ENCODE measurements at places on chromosomes 12 and 14.

GRCh38 chr12:106648736-106649135, 65.9 kb downstream of the RFX4 start:
- no peak for DNase-seq

DNA sequence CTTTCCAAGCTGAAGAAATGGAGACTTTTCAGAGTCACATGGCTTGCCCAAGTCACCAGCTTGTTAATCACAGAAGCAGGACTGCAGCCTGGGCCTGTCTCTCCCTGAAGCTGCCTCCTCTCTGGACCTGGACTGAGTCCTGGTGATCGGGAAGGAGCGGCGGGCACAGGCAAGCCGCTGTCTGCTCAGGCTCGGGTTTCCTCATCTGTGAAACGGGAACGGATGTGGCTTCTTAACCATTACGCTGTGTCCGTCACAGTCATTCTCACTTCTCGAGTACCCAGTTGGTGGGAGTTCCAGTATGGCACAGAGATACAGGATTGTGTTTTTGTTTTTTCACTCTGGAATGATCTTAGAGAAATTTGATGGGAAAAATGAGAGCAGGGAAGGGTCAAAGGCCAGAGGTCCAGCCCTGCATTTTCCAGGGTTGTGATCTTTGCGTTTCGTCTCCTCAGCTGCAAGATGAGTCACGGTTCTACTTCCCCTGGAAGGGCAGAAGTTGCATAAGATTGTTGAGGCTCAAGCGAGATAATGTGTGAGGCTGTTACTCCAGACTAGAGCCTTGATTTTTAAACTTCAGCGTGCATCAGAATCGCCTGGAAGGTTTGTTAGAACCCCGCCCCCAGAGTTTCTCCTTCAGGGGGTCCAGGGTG, 7.6 kb upstream of the LRTM2 start:
- no peak for DNase-seq

DNA sequence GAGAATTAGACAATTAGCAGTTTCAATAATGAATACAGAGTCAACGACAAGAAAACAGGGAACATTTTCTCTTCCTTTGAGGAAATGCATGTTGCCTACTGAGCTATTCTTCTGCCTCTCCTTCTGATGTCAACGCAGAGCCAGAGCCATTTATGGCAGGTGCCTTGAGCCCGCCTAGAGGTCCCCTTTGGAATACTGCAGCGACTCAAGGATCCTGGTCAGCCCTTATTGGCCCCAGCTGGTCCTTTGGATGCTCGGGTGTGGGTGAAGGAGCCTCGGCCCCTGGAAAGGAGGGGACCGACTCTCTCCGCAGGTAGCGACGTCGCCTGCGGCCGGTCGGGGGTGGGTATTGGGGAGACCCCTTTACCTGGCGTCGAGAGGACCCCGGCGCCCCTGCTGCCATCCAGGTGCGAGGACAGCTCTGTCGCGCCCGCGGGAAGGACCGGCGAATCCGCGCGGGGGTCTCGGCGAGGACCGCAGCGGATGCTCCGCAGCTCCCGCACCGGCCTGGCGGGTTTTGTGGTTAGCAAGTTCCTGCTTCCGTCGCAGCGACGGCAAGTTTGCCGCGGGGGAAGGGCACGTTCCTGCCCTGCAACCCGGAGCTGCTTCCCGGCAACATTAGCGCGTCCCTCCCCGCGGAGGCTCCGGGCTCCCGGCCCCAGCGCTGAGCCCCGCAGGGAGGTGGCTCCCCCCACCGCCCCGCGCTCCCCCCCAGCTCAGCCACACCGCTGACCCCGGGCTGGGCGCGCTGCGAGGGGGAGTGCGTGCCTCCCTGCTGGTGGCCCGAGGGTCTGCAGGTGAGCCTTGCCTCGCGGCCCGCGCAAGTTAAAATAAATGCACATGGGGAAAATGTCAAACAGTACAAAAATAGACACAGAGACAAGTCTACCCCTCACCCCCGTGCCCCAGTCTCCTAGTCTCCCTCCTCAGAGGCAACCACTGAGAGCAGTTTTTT, at the start of gene MANSC1:
Gene MANSC1 (minus strand): TSS at position 532 of the 955 bp plus-strand sequence. CDS start 6,928 bp downstream, outside the sequence.
- DNase-seq: no peak

GRCh38 chr14:91381801-91382670, 35.6 kb downstream of the CCDC88C start:
- DNase-seq: no peak

- no peak for DNase-seq
Observed at GRCh38 chr14:59601056-59601455, 24.4 kb upstream of the CCDC175 start.

DNA sequence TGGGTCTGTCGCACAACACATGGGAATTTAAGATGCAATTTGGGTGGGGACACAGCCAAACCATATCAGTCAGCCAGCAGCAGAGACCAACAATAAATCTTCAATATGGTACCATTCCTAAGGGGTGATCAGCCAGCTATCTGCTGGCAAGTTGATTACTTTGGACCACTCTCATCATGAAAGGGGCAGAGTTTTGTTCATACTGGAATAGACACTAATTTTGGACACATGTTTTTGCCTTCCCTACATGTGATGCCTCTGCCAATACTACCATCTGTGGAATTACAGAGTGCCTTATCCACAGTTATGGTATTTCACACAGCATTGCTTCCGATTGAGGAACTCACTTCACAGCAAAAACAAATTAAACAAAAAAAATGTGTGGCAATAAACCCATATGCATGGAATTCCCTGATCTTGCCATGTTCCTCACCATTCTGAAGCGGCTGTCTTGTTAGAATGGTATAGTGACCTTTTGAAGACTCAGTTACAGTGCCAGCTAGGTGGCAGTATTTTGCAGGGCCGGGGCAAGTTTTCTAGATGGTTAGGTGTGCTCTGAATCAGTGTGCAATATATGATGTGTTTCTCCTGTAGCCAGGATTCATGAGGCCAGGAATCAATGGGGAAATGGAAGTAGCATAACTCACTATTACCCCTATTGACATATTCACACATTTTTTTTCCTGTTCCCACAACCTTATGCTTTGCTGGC, 179.0 kb upstream of the IGF1 start:
- DNase-seq: no peak

GRCh38 chr12:95237315-95237714, 19.7 kb downstream of the VEZT start:
- DNase-seq: no peak

DNA sequence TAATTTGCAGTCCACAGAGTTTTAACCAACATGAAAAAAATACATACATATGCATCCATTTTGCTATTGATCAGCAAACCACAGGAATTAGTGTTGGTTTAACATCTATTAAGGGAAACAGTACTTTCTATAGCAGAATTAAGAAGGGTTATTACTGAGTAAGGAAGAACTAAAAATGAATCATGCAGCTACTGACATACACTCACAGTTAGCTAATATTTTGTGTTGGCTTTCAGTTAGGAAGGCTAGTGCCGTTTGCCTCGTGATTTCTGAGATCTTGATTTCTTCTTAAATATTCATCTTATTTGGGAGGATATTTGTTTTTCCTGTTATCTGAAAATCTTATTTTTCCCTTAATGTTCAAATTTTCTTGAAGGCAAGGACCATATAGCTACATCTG, 423.4 kb downstream of the NOVA1 start:
- DNase-seq: no peak

DNA sequence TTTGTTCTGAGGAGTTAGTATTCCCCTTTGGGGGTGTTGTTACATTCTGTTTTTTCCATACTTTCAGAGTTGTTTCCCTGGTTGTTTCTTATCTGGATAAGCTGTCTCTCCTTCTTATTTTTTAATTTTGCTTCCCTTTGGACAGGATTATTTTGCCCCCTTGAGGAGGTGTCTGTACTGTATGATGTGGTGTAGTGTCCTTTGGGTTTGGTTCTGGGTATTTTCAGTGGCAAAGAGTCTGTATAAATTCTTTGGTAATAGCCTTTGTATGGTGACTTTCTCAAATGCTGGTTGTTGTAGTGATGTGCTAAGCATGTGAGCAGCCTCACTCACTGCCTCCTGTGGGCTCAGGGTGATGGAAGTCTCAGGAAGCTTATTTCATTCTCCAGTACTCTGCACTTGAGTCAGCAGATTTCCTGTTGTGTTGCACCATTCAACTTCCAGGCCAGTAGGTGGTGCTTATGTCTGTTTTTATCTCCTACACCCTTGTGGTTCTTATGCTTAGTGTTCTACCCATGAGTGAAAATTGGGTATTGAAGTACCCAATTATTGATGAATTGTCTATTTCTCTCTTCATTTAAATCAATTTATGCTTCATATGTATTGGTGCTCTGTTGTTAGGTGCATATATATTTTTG, 103.3 kb upstream of the PMCH start:
- DNase-seq: peak; percentile 16

GRCh38 chr14:85788470-85789233, 258.7 kb downstream of the FLRT2 start:
- DNase-seq: no peak

DNA sequence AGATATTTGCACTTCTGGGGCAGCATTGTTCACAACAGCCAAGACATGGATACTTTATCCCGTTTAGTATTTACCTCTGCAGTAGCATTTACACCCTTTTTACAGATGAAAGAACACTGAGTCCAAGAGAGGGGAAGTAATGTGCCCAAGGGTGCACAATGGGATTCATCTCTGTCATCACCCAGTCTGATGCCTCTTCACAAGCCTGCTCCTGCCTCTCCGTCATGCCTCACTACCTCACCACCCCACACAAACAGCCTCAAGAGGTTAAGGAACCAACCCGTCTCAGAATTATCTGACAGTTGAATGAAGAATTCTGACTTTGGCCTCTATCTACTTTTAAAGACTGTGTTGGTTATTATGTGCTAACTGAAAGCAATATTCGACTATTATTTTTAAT, 368.4 kb downstream of the ATP23 start:
- no peak for DNase-seq

Measured in SW 1271 (cell line).